ENCODE measurements at places on chromosomes 5 and 9. TPM values are rescaled to one million over a fixed set of nuclear protein-coding genes. Genes with fewer than 3 reads are reported as not detected.

DNA sequence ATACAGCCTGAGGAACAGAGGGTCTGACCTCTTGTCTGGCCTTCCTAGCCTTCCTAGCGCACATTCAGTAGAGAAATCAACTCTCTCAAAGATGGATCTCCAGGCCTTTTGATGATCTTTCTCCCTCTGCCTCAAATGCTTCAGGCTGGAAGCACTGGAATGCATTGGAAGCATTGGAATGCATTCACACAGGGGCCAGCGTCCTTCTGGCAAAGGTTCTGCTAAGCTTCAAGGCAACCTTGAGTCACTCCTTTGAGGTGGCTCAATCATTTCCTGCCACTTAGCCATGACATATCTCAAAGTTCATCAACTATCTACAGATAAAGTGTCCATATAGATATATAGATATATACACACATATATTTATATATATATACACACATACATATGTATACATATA is 42.9 kb downstream of the OR2K2 start:
- no peak for DNase-seq

DNA sequence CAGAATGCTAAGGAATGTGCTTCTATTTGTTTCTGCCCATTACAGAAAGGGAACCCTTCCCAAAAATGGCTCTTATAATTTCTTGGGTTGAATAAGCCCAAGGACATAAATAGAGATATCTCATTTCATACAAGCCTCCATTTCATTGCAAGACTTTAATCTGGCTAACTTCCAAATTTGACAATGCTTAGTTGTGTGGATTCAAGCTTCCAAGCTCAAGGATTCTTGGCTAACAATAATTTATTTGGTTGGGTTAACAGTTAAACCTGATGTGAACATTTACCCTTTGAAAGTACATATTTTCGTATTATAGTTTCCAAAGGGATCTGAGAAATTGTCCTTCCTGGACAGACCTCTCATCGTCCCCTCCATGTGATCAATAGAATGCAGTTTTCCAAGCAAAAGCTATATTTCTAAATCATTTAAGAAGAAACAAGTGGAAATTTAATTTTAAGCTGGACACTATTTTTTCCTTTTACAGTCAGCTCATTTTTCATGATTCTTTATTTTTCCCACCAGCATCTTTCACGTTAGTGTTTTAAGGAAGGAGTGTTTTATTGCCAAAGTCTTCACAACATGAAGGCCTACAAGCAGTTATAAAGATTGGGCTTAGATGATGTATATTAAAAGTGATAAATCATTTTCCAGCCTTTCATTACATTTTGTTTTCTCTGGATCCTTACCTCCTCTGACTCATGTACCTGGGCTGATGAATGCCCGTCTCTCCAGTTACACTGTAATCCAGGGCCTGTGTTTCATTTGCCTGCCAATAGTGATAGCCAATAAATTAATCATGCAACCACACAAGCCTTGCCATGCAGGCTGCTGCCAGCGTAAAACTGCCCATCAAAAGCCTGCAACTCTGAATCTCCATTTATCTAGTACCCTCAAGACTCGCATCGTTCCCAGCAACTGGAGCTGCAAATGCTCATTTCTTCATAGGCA is 176.7 kb downstream of the NTRK2 start:
- DNase-seq = no peak

DNA sequence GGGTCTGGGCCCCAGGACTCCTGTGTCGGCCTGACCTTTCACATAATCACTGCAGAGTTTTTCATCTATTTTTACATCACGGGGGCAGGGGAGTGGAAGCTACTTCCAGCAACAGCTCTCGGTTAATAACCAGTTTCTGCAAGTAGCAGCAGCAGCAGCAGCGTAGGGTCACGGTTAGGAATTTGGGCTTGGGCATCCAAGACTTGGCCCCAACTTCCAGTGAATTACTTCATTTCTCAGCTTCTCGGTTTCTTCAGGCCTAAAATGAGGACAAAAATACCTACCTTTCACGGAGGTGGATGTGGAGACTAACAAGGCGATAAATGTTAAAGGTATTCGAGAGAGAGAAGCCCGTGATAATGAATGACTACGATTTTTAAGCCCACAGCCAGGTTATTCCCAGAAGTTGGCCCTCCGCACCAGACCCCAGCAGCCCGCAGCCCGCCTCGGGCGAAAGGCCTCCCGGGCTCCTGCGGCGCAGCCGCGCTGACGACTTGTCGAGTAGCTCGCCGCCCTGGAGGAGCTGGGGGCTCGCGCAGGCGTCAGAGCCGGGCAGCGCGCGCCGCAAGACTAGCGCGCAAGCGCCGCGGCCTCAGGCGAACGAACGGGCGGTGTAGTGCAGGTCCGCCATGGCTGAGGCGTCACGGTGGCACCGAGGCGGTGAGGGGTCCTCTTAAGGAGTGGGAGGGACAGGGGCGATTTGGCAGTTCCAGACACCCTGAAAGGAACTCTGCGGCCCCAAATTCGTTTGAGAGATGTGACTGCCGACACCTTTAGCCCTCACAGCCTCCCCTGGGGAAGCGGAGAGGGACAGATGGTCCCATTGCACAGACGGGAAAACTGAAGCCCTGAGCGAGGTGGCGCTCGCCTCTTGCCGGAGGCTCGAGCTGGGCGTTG is at the start of gene PKD2L2:
Gene PKD2L2, plus strand, starts transcription at position 595 of the 897 bp plus-strand sequence. Its CDS starts 35 bp downstream, at position 630.
- DNase-seq = no peak

GRCh38 chr5:73950441-73950873 is 324.5 kb downstream of the ARHGEF28 start:
- DNase-seq = no peak

- DNase-seq = no peak
Measured at GRCh38 chr9:18996211-18996610, 36.8 kb downstream of the SAXO1 start.

GRCh38 chr5:89900346-89900745 is 509.2 kb downstream of the CETN3 start:
- no peak for DNase-seq

DNA sequence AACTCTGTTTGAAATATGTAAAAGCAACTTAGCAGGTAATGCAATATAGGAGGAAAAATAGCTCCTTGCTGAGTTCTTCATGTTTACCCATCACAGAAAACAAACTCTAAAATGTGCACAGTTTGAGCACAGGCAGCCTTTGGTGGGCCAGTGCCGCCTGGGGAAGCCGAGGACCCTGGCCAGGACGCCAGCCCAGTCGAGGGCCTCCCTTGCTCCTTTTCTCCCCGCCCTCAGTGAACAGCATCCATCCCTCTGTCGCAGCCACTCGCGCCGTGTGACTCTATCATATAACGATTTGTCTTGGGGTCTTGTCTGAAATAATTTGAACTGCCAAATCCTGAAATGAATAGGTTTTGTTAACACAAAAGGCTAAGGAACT is 286.7 kb upstream of the IRX4 start:
- DNase-seq = no peak

DNA sequence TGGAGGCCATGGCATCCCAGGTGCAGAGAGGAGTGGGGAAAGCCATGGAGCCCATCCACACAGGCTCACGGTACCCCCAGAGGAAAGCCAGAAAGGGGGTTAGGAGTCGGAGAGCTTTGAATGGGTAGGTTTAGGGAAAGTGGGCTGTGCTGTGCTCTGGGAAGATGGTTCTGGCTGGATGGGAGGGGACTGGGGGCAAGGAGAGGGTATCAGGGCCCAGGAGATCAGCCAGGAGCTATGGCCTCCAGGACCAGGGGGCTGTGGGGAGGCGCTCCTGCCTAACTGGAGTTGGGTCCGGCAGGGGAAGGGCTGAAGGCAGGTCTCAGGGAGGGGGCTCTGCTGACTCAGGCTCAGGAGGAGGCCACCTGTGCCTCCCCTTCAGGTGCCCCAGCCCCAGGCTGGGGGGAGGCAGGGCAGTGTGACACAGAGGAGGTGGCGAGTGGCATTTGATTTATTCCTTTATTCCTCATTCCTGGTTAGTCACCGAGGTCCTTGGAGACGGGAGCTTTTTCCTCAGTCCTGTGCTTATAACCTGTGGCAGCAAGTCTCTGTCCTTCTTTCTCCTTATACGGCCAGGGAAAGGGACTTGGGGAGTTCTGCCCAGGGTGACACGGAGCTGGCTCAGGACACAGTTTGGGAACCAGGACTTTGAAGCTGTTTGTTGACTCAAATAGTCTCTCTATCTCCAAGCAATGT is 60.8 kb downstream of the TSTD2 start:
- no peak for DNase-seq

- no peak for DNase-seq
Measured at GRCh38 chr9:32501868-32502267, 24.1 kb downstream of the RIGI start.

- no peak for DNase-seq
Measured at GRCh38 chr5:67366276-67366675, 169.7 kb upstream of the CD180 start.

DNA sequence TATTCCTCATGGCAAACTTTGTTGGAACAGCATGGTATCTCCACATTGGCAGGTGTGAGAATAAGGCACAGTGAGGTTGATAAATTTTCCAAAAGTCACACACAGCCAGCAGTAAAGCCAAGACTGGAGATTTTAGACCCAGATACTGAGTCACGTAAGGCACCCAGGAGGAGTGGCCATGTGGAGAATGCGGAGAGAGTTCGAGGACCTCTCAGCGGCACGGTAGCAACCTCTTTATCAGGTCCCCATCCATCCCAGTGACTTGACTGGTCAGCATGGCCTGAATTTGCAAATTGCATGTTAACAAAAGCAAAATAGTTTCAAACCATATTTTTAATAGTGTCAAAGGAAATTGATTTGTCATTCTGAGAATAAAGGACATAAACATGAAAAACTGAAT is 183.4 kb downstream of the DOCK8 start:
- no peak for DNase-seq

- no peak for DNase-seq
Measured at GRCh38 chr9:134396258-134396742, 70.0 kb downstream of the RXRA start.

The MARCOL gene
- not detected for total RNA-seq

The GRXCR2 gene
- total RNA-seq = not detected

The OR1L8 gene
- total RNA-seq = not detected

The HK3 gene
- total RNA-seq = not detected

Data from progenitor cell of endocrine pancreas (in vitro differentiated cells).